ENCODE measurements at places on chromosomes 6 and 20. TPM values are rescaled to one million over a fixed set of nuclear protein-coding genes. Genes with fewer than 3 reads are reported as not detected.

Gene B3GALT4
- polyA plus RNA-seq: 8.7 TPM

Gene EPPIN
- not detected for polyA plus RNA-seq

- DNase-seq: no peak
These were observed 21.9 kb upstream of the PLN start for GRCh38 chr6:118525913-118526780.

Gene TGM2
- polyA plus RNA-seq: 972 TPM

- DNase-seq: no peak
These were observed 8.9 kb downstream of the UTRN start for GRCh38 chr6:144294016-144294415.

DNA sequence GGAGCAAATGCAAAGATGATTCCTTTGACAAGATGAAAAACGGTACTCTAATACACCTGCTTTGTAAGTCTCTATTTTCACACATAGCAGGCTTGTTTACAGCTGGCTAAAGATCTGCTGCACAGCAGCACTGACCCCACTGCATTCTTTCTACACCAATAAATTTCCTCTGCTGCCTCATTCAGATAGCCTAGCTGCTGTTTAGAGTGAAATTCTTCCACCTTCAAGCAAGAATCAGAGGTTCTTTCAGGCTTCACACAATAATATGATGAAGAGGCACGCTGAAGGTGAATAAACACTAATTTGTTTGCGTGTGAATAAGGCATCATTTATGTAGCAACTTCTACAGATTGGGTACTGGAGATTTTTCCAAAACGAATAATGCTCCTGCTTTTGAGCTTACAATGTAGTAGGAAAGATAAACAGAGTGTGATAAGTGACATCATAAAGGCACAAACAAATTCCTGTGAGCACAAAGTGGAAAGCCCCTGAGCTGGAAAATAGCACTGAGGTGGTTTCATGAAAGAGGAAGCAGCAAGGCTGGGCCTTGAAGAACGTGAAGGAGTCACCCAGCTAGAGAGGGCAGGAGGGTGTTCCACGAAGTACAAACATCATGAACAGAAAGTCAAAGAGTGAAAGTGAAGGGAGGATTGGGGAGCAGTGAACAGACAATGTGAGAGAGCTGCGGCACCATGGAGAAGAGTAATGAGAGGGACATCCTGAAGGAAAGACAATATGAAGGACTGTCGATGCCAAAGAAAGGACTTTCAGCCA, 543.4 kb downstream of the CD83 start:
- no peak for DNase-seq

- DNase-seq: no peak
These were observed 59.7 kb downstream of the PKIB start for GRCh38 chr6:122669868-122670267.

DNA sequence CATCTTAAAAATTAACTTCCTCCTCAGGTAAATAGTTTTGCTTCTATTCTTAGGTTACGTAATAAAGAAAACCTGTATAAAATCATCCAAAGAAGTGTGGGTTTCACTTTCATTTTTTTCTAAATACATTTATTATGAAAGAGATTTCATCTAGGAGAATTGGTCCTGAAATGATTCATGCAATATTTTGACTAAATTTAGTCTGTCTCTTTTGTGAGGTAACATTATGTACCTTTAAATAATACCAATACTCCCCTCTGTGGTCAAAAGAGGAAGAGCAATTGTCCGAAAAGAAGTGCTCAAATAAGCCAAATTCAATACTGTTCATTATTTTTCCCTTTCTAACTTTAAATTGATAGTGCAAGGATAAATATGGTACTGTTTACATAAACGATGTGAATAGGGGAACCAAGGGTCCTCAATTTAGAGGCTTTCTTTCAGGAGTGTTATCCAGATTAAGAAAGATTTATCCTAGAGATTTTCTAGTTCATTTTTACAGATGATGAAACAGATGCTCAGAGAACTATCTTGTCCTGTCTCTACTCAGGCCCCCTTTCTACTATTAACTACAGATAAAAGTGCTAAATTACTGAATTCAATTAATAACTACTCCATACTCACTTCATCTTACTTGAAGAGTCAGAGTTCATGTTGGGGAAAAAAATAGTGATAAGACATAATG, 26.2 kb downstream of the CYP39A1 start:
- DNase-seq: no peak

DNA sequence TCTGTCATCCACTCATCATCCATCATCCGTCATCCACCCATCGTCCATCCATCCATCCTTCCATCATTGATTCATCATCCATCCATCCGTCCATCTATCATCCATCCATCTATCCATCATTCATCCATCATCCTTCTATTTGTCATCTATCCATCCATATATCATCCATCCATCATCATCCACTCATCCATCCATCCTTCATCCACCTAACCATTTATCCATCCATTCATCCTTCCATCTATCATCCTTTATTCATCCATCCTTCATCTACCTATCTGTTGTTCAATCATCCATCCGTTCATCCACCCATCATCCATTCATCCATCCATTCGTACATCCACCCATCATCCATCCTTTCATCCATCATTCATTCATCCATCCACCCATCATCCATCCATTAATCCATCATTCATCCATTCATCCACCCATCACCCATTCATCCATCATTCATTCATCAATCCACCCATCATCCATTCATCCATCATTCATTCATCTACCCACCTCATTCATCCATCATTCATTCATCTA, 266.4 kb downstream of the CDH4 start:
- no peak for DNase-seq
